NCI-H1417 (cell line): ENCODE measurements at places on chromosomes 13 and 19.

DNA sequence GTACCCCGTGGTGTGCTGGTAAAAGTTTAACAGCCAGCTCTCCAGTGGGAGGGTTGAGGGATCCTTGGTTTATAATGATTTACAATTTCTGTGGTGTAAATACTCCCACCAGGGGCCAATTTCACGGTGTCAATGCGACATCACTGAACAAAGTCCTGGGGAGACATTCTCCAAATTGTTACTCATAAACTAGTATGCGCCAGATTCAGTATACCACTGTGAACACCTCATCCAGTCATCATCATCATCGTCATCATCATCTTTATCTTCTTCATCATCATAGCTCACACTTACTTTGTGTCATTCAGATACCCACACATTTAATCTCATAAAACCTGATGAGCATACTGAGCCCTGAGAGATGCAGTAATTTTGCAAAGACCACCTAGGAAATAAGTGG is 17.2 kb upstream of the TNFSF14 start:
- no peak for DNase-seq

GRCh38 chr13:69050696-69051095 is 1056.9 kb upstream of the ATXN8OS start:
- no peak for DNase-seq

- DNase-seq: no peak
Measured at GRCh38 chr13:39105110-39105509, 66.9 kb downstream of the NHLRC3 start.

DNA sequence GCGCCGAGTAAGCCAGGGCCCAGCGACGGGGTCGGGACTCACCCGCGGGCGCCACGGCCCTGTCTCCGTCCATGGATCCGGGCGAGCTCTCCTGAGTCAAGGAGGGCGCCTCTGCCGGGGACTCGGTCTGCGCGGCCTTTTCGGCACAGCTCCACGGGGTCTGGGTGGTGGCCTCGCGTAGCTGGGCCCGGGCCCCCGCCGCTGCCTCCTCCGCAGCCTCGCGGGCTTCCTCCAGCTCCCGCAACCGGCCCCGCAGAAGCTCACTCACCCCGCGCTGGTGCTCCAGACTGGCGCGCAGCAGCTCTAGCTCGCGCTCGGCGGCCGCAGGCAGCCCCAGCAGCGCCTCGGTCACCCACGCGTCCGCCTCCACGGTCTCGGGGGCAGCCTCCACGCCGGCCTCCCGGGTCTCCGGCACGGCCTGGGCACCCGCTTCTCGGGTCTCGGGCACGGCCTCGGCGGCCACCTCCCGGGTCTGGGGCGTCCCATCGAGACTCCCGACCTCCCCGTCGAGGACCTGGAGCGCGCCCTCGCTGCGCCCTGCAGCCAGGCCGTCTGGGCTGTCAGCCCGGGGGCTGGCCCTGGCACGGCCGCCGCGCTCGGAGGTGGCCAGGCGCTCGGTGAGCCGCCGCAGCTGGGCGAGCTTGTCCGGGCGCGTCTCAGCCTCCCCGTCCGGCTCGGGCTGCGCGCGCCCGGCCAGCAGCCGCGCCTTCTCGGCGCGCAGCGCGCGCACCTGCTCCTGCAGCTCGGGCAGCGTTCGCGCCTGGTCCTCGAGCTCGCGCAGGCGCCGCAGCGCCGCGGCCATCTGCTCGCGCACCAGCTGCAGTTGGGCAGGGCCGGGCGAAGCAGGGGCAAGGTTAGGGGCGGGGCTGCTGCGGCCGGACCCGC is 8.4 kb downstream of the KANK3 start:
- DNase-seq: peak; percentile 84

DNA sequence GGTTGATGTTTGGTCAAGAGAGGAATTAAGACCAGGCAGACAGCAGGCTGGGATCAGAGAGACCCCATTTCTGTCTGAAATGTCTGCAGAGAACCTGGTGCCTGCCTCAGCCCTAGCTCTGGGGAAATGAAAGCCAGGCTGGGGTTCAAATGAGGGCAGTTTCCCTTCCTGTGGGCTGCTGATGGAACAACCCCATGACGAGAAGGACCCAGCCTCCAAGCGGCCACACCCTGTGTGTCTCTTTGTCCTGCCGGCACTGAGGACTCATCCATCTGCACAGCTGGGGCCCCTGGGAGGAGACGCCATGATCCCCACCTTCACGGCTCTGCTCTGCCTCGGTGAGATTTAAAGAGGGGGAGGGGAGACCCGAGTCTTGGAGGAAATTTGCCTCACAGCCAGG is at the start of gene LILRB4:
LILRB4 (plus strand) TSS at position 256 of the 400 bp plus-strand sequence; CDS start at position 305, 49 bp downstream.
- DNase-seq: no peak

DNA sequence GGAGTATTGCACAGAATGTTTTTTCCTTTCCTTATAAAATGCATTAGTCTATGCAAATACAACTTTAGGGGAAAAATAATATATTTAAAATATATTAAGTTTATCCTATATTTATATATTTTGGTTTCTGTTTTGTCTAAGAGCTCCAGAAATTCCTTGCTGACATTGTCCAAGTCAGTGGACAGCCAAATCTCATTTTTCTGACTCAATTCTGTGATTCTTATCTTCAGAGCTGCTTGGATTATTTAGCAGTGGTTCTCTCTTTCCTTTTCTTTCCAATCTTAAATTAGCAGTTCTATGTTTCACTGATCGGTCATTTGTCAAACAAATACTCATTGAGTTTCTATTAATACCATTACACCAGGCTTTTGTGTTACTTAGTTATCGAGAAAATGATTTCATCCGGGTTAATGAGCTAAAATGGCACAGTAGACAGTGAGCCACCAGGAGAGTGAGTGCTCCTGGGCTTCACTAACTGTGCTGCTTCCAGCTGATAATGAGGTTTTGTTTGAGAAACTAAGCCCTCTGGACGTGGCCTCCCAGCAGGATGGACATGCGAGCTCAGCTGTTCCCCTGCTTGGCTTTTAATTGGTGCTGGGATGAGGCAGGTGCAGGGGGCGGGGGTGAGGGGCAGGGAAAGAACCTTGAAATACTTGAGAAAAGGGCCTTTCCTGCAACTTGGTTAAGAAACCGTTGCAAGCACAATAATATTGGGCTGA is 44.0 kb downstream of the ATP11A start:
- DNase-seq: peak; percentile 91

DNA sequence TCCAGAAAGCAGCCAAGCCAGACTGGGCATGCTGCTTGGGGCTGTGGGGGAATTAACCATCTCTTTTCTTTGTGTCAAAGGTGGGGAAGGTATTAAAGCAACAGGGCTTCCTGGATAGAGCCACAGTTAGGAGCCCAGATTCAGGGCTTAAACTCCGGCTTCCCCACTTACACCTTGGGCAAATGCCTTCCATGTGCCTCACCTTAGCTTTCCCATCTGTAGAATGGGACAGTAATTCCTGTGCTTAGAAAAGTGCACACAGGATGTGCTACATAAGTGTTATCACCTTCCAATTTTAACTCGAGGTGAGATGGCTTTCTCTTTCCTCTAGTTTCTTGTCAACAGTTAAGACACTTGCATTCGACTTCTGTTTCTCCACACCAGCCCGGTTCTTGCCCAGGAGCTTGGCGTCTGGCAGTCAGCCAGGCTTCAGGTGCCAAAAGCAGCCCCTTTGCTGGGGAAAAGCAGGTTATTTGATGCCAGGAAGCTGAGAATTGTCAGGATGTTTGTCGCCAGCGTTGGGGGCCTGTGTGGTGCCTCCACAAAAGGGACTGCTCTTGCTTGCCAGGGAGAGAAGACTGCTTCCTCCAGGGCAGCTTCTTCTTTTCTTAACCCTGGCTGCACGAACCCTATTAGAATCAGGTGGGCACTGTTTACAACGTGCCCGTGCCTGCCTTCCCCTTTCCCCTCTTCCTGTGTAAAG is 79.2 kb downstream of the SIPA1L3 start:
- DNase-seq: no peak

DNA sequence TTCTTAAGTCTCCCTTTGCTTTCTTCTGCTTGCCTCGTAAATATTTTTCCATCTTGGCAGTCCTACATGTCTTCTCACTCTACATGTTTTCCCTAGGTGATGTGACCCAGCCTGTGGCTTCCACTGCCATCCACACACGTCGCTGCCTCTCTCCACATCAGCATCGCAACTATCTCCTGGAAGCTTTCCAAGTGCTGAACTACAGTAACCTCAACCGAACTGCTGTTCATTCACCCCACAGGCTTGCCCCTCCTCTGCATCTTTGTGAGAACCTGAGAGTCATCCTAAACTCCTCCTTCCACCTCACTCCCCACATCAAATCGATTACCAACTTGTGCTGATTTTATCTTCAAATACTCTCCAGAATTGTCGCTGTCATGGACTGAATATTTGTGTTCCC is 41.2 kb upstream of the USPL1 start:
- DNase-seq: no peak

GRCh38 chr13:102978168-102978567 is 88.0 kb downstream of the SLC10A2 start:
- DNase-seq: no peak

- DNase-seq: no peak
Measured at GRCh38 chr19:51253088-51253806, 2.4 kb downstream of the SIGLECL1 start.

GRCh38 chr13:48155848-48156247 is 60.9 kb upstream of the MED4 start:
- DNase-seq: no peak

GRCh38 chr19:4539693-4540581 is at the start of gene LRG1:
Gene LRG1 (minus strand): TSS chr19:4540036. CDS start chr19:4540013, 23 bp downstream.
- DNase-seq: no peak

DNA sequence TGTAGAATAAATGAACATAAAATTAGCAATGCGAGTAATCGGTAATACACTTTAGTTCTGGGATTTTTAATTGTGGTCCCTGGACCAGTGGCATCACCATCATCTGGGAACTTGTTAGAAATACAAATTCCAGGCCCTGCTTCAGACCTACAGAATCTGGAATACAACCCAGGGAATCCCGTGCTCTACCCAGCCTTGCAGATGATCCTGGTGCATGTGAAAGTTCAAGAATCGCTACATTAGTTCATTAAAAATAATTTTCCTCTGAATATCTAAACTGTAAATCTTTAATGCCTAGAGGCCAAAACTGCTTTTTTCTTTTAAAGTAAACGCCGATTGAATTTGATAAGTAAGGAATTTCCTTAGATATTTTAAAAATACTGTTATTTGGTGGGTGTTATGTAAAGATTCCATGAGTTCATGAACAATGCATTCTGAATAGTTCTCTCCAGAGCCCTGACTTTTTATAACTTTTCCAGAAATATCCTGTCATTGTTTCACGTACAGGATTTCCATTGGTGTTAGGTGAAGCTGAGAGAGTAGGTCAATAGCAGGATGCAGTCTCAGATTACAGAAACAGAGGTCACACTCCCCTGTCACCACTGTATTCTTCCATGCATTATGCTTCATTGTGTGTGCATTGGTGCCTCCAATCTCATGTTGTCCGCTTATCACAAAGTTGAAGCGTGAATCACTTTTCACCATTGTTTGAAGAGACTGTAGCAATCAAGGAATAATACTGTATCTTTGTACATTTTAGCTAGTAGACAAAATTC is 596.5 kb upstream of the KLF12 start:
- no peak for DNase-seq

GRCh38 chr13:95406176-95406575 is 104.9 kb upstream of the ABCC4 start:
- DNase-seq: no peak

- no peak for DNase-seq
Measured at GRCh38 chr13:90502153-90502552, 845.3 kb upstream of the MIR17HG start.

- DNase-seq: no peak
Measured at GRCh38 chr19:35347171-35347929, at the start of gene FFAR1. Gene FFAR1 (plus strand): TSS chr19:35347902. CDS start chr19:35351552, 3,650 bp downstream.

DNA sequence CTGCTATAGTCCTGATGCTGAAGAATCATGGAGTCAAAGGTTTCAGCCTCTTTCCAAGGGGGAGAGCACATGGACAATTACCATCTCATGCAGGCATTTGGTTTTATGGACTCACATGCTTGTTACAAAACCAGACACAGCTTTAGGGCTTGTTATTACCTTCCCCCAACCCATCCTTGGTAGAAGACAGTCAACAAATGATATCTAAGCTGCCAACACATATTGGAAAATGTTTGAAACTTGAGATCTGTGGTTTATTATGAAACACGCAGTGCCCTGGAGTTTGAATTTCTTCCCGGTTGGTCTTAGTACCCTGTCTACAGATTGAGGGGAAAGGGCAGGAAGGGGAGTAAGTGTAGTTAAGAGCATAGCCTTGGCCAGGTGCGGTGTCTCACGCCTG is 12.5 kb upstream of the CYP2A6 start:
- no peak for DNase-seq

GRCh38 chr13:102470283-102470917 is 68.6 kb upstream of the FGF14 start:
- no peak for DNase-seq

DNA sequence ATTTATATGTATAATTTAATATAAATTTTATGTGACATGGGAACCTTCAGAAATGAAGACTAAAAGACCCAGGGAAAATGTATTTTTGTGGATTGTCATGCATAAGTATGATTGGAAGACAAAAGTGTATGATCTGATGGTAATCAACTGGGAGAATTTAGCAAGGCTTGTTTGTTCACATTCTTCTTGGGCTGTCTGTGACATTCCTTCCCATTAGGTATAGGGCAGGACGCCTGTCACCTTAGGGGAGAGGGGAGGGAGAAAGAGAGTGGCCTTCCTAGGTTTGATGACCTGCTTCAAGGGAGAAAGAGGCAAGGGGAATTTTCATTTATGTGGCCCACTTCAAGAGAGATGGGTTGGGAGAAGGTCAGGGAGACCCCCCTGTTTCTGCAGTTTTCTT is 22.4 kb downstream of the PIBF1 start:
- no peak for DNase-seq

DNA sequence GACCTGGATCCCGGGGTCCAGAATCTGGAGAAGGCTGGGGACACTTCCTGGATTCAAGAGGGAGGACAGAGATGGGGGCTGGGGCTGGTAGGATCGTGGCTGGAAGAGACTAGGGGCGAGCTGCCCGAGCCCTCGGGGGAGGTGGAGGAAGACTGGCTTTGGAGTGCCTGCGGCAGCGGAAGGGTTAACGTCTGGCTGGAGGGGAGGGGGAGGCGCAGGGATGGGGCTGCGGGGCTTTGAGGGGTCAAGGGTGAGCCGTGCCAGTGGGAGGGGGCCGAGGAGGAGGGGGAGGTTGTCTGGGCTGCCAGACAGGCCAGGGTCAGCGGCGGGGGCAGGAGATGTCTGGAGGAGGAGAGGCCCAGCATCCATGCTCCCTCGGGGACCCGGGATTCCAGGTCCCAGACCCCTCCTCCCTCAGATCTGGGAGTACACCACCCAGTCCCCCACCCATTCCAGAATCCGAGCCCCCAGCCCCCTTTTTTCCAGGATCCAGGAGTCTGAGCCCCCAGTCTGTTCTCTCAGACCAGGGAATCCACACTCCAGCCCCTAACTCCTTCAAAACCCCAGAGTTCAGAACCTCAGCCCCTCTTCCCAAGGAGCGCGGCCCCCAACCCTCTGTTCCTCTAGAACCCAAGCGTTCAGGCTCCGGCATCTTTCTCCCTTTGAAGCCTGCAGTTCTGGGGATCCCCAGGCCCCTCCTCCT is 3.2 kb upstream of the SPACA6 start:
- DNase-seq: no peak

- no peak for DNase-seq
Measured at GRCh38 chr13:41835871-41836270, 125.0 kb downstream of the VWA8 start.
